ENCODE measurements at places on chromosomes 16 and 17.
A peak's percentile ranks its signal among the peaks of the same experiment; 100 is the strongest.

DNA sequence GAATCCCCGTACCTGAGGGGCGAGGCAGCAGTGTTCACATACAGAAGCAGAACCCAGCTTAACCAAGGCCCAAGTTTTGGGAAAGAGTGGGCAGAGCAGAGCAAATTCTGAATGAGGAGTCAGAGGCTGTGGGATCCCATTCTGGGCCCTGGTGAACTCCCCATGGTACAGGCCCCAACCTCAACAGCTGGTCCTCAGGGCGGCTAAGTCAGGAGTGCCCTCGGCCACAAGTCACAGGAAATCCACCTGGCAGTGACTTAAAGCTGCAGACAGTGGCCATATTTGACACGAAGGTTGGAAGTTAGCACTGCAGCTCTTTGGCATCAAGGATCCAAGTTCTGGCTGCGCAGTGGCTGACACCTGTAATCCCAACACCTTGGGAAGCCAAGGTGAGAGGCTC, 237.1 kb downstream of the PARN start:
- DNase-seq, result no peak

- DNase-seq, result no peak
These were observed 14.6 kb downstream of the GSE1 start for GRCh38 chr16:85627526-85628264.

DNA sequence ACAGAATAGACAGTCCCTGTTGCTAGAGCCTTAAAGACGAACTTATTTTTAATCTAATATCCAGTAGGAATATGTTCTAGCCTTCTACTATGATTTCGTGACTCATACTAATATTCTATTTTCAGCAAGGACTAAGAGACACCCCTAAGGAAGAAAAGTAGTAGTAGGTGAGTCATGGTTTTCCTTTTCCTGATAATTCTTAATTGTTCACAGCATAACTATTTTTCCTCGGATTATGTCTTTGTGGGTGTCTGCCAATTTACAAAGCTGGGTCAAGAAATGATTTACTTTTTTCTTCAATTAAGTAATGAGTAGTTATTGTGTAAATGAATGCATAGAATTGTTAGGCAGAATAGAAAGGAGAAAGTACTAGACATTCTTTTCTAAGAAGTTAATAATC, 292.2 kb downstream of the TOX3 start:
- DNase-seq, result no peak

GRCh38 chr16:29148867-29149272, 164.0 kb downstream of the LAT start:
- DNase-seq, result no peak

GRCh38 chr17:19320876-19321275, 41.6 kb downstream of the B9D1 start:
- DNase-seq, result no peak

DNA sequence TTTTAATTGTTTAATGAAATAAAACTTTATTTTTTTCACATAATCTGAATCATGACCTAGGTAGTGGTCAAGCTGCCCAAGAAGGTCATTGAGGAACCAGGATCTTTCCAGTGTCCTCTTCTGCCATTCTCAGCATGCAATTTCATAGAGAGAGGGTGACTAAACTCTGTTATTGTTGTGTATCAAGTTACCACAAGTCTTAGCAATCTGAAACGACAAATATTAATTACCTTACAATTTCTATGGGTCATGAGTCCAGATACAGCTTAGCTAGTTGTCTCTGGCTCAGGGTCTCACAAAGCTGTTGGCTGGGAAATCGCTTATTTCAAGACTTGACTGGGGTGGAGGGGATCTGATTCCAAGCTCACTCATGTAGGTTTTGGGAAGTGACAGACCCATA, 37.6 kb downstream of the FTO start:
- DNase-seq, result no peak

- DNase-seq, result no peak
These were observed 53.4 kb upstream of the NKD1 start for GRCh38 chr16:50494501-50495491.

GRCh38 chr17:78571329-78571728, 5.9 kb downstream of the DNAH17 start:
- DNase-seq, result no peak

- DNase-seq, result no peak
These were observed 9.5 kb downstream of the TAOK1 start for GRCh38 chr17:29399634-29400033.

DNA sequence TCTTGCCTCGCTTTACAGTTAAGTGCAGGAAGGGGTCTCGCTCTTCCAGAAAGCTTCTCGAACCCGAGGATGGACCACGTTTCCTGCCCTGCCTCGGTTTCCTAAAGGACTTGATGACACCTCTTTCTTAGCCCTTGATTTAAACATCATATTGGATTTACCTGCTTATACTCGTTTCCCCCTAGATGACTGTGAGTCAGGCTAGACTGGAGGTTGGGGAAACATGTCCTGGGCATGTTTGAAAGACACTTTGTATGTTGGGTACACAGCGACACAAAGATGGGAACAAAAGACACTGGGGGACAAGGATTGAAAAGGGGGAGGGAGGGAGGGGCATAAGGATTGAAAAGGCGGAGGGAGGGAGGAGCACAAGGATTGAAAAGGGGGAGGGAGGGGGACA, 30.0 kb downstream of the SDK2 start:
- DNase-seq, result no peak

- peak; percentile 7 for DNase-seq
These were observed 621 bp downstream of the KCNJ2 start for GRCh38 chr17:70169709-70170597.

- DNase-seq, result no peak
These were observed 24.9 kb downstream of the ACSF3 start for GRCh38 chr16:89118361-89119165.

DNA sequence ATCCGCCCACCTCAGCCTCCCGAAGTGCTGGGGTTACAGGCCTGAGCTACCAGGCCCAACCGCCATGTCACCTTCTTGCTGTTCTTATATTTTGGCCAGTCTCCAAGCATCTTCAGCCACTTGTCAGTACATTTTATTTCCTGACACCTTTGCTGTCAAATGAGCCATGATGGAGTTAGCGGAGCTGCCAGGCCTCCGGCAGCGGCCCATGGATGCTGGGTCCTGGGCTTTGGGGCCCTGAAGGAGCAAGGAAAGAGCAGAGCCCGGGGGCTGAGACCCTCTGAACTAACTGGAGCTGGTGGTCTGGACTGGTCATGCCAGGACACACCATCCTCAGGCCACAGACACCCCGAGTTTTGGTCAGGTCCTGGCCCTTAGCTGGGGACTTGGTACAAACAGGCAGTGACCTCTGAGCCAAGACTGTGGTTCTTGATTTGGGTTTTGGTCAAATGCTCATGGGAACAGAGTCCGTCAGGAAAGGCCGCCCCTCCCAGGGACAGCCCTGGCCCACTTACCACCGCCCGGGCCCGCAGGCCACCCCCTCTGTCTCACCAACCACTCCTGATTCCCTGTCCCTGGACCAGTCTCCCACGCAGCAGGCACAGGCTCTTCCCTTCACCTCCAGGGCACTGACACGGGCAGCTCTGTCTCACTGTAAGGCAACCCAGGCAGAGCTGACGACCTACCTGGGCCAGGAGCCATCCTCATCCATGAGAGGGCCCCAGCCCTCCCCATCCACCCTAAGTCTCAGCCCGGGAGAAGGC, 42.0 kb downstream of the TNFRSF13B start:
- no peak for DNase-seq

- DNase-seq, result no peak
These were observed 627 bp upstream of the TSPOAP1 start for GRCh38 chr17:58329035-58329809.

- no peak for DNase-seq
These were observed 408 bp upstream of the KPNA2 start for GRCh38 chr17:68035131-68035522.

- no peak for DNase-seq
These were observed 368.1 kb downstream of the C16orf95 start for GRCh38 chr16:86949116-86949515.

- DNase-seq, result no peak
These were observed 3.2 kb downstream of the ADORA2B start for GRCh38 chr17:15947976-15948752.

DNA sequence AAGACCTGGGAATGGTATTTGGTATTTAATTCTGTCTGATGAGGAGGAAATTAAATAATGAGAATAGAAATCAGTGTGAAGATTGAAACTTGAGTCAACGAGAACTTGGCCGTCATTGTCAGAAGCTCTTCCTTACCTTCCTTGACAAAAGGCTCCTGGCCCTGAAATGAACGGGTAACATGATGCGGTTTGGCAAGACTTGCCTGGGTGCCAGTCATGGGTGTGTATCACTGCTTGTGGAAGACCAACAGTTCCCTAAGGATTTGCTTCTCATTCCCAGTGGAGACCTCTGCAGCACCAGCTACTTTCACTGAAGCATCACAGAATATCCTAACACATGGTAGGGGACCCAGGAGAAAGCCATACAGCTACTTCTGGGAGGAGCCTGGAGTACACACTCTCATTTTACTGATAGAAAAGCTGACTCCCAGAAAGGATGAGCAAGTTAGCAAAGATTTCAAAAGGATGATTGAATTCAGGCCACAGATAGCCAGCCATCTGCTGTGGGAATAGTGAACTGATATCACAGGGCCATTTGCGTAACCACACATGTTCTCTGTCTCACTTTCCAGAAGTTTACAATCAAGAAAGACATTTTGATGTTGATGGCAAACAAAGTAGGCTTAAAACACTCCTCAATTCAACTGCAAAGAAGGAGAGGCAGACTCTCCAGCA, 258.1 kb upstream of the SALL1 start:
- no peak for DNase-seq

- DNase-seq, result no peak
These were observed 25.4 kb downstream of the CMTM3 start for GRCh38 chr16:66629856-66630255.

- DNase-seq, result no peak
These were observed 43.1 kb upstream of the AMZ2 start for GRCh38 chr17:68204736-68205135.

- DNase-seq, result no peak
These were observed 8.0 kb downstream of the FBF1 start for GRCh38 chr17:75932852-75933251.
